Activated CD8-positive, alpha-beta memory T cell treated with anti-CD3 and anti-CD28 coated beads for 48 hours (primary cell): ENCODE measurements at places on chromosomes 3 and 15.

DNA sequence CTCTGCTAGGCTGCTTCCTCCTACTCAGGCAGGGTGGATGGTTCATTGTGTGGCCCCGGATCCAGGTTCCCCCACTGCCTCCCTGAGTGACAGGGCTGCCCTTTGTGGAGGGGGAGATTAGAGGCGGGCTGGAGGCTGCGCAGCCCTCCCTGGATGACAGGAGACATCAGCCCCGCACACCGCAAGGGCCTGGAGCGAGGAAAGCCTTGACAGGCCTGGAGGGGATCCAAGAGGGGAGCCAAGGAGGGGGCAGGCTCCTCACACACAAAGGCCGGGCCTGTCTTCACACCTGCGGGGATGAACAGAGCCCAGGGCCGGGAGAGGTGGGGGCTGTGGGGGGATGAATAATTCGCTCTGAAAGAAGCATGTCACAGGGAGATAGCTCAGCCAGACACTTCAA lies 72.9 kb downstream of the RPN1 start:
- DNase-seq = no peak

GRCh38 chr3:39275052-39275451 lies 4.8 kb downstream of the CX3CR1 start:
- no peak for DNase-seq

GRCh38 chr3:38108649-38109579 lies 28.0 kb downstream of the ACAA1 start:
- DNase-seq = no peak

DNA sequence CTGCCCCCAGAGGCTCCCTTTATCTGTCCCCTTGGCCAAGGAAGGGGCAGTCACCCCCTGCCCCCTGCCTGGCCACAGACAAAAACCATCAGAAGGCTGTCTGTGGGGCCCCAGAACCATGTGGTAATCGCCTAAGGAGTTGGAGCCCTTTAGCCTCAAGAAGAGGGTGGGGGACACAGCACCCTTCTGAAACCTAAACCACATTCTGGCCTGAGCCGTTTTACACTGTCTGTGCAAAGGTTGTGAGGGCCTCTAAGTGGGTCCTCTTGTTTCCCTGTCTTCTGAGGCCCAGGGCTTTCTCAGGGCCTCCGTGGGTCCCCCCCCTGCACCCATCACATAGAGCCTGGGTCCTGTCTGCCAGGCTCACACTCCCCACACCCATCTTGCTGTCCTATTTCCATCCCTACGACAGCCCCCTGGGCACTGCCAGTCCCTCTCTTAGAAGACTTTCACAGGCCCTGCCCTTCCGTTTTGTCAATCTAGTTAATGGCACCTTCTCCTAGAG lies 17.9 kb upstream of the RPUSD3 start:
- DNase-seq = no peak

- no peak for DNase-seq
Observed at GRCh38 chr3:129119365-129120100, 2.1 kb downstream of the RAB43 start.

DNA sequence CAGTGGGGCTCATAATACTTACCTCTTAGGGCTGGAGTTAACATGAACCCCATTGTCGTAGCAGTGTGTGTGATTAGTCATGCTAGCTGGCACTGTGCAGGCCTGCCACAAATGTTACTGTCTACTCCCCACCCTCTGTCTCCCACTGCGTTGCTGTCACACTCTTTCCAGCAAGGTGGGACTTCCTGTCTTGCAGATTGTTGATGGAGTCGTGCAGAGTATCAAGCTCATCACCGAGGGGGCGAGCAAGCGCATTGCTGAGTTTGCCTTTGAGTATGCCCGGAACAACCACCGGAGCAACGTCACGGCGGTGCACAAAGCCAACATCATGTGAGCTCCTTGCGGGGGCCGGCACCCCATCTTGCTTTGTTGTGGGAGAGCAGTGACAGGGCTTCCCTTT lies 12.9 kb downstream of the IDH3A start:
- no peak for DNase-seq

- no peak for DNase-seq
Observed at GRCh38 chr3:65545429-65545828, 493.3 kb downstream of the MAGI1 start.

- DNase-seq = no peak
Observed at GRCh38 chr3:55241098-55241497, 246.0 kb downstream of the WNT5A start.

- no peak for DNase-seq
Observed at GRCh38 chr3:132730891-132731580, 8.8 kb upstream of the NPHP3 start.

GRCh38 chr3:171526869-171527268 lies 66.7 kb upstream of the TNIK start:
- no peak for DNase-seq

DNA sequence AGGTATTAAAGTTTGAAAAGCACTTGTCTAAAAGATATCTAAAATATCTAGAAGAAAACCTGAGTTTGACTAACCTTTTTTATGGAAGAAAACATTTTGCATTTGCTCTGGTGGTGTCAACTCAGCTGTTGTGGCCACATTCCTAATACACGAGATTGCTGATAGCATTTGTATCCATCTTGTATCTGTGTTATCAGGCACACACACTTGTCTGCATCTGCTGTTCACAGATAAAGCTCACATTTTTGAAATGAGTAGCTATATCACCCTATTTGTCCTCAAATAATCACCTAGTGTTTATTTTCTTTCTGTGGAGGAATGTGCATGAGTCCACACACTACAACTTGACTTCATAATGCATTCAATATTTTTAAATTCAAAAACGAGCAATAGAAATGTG lies 632.3 kb upstream of the NR2F2 start:
- no peak for DNase-seq

DNA sequence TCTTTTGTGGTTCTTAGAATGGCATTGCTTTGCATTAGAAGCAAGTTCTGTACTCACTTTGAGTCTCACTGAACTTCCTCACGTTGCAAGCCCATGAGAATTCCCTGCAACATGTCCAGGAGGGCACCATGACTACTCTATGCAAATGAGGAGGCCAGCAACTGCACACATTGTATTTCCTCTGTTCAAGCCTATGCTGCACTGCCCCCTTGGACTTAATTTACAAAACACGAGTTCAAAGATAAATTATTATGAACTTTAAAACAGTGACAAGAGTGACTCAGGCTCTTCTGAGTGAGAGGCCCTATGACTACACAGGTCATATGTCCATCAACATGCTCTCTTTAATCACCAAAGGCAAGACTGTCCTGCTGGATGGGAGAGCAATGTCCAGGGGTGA lies 484.2 kb upstream of the ATP11B start:
- no peak for DNase-seq

- no peak for DNase-seq
Observed at GRCh38 chr15:63809452-63809851, 24.3 kb downstream of the HERC1 start.

DNA sequence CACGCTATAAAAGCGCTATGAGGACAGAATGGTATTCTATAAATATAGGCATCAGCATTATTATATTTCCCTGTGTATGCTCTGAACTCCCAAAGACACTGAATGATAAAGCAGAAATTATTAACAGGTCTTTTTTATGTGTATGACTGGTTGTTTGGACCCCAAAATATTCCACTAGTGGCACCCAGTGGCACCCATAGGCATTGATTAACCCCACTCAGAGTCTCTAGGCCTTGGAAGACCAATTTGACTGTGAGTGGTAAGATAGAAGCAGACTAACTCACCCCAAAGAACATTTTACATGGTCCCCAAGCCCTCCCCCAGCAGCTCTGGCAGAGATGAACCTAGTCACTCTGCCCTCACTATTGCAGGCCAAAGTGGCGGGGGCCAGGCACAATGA lies 45.4 kb upstream of the UBE2E1 start:
- no peak for DNase-seq

DNA sequence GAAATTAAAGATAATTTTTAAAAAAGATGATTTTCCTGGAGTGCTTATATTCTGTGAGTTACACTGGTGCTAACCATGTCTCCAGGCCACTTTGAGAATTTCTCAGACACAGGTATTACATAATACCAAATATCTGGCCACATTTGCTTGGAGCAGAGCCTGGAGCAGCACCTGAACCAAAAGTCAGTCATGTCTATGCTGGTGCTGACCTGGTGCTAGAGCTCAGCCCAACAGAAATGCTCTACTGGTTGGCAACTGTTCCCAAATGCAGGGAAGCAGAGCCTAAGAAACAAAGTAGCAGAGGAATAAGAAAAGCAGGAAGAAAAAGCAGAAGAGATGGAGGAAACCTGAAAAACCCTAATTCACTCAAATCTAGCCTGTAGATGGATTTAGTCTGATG lies 135.7 kb upstream of the SLC7A14 start:
- DNase-seq = no peak

GRCh38 chr3:113873814-113874526 lies 35.4 kb downstream of the GRAMD1C start:
- no peak for DNase-seq

DNA sequence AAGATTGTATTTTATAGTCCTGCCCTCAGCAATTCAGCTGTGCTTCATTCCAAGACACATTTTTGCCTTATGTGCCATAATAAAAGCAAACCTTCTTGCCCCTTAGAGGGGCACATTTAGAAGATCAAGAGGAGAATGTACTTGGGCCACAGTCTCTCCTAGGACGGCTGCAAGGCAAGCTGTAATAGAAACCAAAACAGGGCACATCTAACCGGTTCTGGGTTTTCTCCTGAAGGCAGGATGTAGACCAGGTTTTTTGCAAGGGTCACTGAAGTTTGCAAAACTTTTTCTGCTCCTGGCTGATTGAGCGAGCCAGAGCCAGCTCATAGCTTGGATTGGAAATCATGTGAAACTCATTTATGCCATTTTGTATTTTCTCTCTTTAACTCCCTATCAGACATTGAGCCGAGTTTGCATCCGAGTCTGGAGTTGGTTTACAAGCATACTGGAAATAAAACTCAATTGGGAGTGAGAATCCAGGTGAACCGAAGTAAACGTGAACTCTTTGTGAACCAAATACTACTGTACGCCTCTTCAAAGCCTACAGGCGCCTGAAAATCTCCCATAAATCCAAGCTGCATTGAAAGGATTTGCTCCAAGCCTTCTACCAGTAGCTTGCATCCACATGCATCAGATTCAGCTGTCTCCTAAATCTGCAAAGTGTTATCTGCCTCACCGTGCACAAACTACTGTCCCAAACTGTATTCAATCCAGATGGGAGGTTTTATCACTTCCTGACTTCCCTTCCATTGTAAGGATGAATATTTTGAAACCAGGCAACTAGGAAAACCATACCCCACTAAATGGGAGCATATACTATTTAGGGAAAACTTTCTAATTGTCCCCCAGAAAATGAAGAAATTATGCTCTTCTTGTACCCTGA lies 60.9 kb upstream of the TSC22D2 start:
- DNase-seq = no peak

DNA sequence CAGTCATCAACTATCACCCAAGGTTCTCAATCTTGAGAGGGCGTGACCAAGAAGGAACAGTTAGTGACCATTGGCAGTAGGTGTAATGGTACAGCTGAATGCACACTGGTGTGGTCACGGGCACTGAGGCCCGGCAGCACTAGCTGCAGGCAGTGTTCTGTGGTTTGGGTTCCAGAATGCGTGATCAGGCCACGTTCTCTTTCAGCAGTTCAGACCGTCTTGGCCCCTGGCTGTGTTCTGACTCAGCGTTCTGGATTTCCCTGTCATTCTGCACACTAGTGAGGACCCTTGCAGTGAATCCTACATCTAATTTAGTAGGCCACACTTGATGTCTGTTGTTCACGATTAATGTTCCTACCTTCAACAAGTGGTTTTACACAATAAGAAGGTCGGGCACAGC lies 220.5 kb upstream of the SLCO3A1 start:
- no peak for DNase-seq

- DNase-seq = no peak
Observed at GRCh38 chr3:55486101-55486856, 827 bp downstream of the WNT5A start.

GRCh38 chr15:56537881-56538280 lies 72.9 kb upstream of the MNS1 start:
- DNase-seq = peak; percentile 7

DNA sequence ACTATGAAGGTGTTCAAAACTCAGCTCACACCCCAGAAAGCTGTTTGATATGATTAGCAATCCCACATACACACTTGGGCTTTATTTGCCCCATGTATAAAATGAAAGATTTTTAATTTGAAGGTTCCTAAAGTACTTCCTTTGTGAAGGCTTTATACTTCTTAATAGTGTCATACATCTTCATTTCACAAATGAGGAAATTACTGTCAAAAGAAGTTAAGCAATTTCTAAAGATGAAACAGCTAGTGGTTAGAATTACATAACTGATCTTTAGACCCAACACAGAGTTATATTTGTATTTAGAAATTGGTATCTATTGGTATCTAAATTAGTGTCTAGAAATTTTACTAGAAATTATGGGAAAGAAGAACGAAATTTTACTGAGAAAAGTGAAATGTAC lies 7.1 kb downstream of the CD200R1 start:
- no peak for DNase-seq

- DNase-seq = no peak
Observed at GRCh38 chr3:79380581-79380980, 387.2 kb downstream of the ROBO1 start.

GRCh38 chr3:197511853-197512635 lies 43.7 kb downstream of the BDH1 start:
- no peak for DNase-seq

DNA sequence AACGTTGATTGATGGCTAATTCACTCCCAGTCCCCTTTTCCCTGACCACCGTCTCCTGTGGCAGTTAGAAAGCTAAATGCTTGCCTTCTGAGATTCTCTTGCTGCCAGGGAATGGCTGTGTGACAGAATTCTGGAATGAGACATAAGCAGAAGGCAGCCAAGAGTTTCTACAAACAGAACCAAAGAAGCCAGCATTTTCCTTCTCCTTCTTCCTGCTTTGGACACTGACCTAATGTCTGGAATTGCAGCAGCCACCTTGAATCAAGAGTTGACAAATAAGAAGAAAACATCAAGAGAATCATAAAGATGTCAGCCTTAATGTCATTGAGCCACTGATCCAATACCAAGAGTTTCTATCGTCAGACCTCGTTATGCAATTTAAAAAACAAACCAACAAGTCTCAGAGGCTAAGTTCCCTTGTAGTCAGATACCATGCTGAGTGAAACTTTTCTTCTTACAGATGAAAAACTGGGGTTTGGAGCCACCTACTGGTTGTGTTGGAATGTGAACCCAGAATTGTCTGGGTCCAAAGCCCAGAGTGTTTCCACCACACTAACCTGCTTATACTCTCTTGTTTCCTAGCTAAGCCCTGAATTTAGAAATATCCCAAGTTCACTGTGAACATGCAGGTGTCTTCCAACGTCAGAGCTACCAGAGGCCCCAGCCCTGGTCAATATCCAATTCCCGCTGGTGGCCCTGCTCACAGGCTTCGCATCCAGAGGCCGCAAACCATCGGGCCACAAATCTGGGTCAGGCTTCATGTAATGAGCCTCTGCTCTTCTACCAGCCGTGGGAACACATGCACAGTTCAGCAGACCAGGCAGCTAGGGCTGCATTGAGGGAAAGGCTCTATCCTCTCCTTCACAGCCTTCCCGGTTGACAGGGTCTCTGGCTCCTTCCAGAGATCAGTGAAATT lies 42.5 kb downstream of the MCF2L2 start:
- DNase-seq = no peak

DNA sequence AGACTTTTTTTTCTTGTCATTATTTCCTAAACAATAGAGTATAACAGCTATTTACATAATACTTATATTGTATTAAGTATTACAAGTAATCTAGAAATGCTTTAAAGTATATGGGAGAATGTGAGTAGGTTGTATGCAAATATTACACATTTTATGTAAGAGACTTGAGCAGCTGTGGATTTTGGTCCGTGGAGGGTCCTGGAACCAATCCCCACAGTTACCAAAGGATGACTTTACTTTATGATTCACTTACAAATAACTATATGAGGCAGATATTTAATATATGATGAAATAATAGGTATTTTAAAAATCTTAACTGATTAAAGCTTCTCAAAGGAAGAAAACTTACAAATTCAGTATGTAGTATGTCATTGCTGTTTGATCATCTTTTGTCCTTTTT lies 56.3 kb downstream of the PPP2R3A start:
- no peak for DNase-seq
